ENCODE measurements at places on chromosomes 16 and 17.

- DNase-seq: no peak
Observed at GRCh38 chr17:83052241-83052564, 27.2 kb upstream of the METRNL start.

GRCh38 chr17:57253362-57254065 lies 2.8 kb upstream of the MSI2 start:
- no peak for DNase-seq

DNA sequence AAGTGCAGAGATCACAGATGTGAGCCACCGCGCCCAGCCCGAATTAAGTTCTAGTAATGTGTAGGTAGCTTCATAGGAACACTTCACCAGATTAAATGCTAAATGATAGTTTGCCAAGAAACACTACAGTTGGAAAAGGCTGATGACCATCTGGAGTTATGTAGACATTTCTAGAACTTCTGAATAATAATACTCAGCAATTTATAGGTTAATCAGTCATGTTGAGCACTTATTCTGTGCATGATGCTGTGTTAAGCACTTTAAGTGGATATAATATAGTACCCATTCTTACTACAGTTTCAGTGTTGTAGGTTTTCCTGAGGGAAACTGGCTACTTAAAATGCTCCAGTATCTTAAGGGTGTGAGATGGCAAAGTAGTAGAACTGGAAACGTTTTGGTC lies 45.2 kb downstream of the NUP93 start:
- no peak for DNase-seq

DNA sequence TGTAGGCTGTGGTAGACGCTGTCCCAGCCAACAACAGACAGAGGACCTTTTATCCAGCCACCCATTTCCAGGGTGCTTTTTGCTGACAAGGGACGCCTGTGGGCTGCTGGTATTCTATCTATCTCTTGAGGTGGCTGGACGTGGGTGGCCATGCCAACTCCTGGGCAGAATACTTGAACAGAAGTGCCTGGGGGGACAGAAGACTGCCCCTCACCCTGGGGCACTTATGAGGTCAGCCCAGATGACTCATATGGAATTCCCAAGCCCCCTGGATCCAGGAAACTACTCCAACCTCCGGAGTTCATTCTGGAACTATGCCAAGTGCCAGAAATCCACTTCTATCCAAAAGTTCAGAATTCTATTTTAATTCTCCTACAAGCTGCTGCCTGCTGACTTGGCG lies 61.3 kb downstream of the CDRT4 start:
- no peak for DNase-seq

DNA sequence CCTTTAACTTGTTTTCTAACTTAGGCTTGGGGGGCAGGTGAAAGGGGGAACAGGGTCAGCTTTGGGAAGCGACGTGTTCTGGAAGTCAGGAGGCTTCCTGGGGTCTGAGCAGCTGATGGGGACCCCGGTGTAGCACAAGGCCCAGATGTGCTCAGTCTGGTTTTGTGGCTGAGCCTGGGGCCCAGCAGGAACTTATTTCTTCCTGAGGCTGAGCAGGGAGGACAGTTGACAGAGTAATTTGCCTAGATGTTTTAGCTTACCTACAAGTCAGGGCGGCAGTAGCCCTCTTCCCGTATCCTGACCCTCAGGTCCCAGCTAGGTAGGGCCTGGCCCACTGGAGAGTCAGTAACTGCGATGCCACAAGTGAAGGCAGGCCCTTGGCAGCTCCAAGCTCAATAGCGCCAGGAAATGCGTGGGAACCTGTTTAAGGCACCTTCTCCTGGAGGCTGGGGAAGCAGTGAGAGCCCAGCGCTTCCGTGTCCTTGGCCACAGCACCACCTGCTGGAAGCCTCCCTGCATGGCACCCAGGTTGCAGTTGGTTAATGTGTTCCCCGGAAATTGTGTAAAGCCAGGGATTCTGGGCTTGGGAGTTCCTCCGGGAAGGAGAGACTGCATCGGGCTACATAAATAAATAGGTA lies 5.2 kb downstream of the CCR7 start:
- DNase-seq: peak; percentile 95

DNA sequence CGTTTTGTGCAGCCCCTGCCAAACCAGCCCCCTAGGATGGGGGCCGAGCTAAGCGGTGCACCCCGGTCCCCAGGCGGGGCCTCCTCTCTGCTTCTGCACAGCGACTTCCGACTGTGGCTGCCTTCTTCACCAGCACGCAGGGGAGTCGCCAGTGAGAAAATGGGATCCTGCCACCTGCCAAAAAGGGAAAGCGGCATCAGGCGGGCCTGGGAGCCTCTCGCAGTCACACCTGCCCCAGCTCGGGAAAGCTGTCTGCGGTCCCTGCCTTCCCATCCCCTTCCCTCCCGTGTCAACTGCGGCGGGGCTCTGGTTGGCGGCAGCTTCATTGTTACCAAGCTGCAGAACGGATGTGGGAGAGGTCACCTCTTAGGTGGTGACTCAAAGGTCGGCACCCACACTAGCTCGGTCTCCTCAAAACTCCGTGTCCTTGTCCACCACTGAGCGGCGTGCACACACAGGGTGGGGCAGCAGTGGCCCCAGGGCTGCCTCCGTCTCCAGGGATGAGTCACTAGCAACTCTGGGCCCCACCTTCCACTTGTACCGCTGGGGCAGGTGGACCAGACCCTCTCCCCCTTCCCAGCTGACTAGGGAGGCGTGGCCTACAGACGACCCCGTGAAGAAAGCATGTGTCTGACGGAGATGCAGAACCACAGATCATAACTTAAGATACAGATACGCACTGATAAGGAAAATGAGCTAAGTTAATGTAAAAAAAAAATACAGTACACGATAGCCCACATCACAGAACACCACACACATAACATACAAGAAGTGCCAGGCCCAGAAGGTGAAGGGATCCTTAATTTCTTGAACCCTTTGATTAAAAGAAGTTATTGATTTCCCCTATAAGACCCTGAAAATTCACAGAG lies 1.5 kb upstream of the PCYT2 start:
- no peak for DNase-seq

DNA sequence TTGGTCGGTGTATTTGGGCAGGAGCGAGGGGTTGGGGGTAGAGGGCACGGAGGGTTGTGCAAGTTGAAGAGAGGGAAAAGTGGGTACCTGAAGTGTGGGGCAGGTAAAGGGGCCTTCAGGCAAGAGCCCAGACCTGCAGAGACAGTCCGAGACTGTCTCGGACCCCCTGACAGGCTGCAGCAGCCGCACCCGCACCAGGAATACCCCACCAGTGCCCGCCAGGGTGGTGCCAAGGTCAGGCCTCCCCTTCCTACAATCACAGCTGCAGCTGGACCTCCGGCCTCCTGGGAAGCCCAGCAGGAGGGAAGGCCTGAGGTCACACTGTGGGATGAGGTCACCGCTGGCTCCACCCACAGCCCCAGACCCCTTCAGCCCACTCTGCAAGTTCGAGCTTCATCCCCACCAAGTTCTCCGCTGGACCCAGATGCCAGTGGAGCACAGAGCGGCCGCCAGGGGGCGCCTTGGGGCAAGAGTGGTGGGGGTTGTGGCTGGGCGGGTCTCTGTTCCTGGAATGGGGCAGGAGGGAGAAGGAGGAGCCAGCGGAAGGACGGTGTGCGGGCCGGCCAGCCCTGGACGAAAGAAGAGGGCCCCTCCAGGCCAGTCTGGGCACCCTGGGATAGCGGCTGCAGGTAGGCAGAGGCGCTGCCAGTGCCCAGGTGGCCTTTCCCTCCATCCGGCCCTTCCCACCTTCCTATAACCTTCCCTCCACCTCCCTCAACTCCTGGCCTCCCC lies at the start of gene HSD3B7:
Gene HSD3B7 (plus strand): TSS at position 539 of the 732 bp plus-strand sequence. CDS start 452 bp downstream, outside the sequence.
- DNase-seq: peak; percentile 94

GRCh38 chr16:50967827-50968612 lies 183.1 kb downstream of the SALL1 start:
- no peak for DNase-seq

GRCh38 chr16:19882646-19883045 lies 2.0 kb downstream of the GPRC5B start:
- DNase-seq: no peak

DNA sequence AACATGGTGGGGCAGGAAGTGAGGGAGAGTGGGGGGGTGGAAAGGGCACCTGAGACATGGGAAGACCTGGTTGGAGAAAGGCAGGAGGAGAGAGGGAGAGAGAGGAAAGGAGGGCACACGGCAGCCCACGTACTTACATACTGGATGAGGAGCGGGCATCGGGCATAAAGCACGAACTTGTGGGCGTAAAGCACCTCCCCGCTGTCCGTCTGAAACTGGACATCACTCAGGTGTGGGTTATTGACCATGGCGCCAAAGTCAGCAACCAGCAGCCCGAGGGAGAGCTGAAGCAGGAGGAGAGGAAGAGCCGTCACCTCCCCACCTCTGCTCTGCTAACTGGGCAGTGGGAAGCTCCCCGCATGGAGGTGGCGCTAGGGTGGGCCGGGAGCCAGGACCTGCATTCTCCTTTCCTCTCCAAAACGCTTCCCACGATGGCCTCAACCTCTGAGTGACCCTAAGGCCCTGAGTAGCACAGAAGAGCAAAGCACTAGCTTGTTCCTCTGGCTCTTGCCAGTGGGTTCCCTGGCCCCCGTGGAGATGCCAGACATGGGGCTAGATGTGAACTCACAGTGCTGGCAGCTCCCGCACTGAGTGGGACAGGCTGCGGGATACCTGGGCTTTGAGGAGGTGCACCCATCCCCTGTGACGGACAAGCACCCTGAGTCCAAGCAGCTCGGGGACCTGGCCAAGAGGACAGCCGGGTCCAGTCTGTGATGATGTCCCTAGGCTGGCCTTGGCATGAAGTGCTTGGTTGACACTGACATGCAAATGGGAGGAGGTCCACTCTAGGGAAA lies 16.9 kb downstream of the SLX4 start:
- DNase-seq: no peak

DNA sequence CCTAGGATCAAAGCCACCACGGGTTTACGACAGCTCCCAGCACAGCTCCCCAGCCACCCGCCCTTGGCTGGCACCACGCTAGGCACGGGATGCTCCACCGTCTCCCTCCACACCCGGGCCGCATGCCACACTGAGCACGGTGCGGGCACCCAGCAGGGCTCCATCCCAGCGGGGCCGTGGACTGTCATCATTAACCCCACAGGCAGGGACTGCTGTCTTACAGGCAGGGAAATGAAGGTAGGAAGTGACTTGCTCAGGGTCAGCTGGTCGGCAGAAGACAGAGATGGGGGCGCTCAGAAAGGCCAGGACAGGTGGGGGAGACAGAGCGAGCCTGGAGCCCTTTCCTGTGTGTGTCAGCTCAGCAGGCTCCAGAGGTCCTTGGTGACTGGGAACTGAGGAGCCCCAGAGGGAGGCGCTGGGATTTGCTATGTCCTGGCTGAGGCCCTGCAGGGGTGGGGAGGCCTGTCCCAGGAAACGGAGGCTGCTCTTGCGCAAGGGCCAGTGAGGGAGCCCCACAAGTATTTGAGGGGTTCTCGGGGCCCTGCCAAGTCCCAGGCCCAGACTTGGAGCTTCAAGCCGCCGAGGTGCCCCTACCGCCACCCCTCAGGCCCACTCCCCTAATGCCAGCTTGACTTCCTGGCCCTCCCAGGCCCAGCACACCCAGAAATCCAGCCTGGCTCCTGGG lies 3.2 kb downstream of the UBALD1 start:
- DNase-seq: no peak

DNA sequence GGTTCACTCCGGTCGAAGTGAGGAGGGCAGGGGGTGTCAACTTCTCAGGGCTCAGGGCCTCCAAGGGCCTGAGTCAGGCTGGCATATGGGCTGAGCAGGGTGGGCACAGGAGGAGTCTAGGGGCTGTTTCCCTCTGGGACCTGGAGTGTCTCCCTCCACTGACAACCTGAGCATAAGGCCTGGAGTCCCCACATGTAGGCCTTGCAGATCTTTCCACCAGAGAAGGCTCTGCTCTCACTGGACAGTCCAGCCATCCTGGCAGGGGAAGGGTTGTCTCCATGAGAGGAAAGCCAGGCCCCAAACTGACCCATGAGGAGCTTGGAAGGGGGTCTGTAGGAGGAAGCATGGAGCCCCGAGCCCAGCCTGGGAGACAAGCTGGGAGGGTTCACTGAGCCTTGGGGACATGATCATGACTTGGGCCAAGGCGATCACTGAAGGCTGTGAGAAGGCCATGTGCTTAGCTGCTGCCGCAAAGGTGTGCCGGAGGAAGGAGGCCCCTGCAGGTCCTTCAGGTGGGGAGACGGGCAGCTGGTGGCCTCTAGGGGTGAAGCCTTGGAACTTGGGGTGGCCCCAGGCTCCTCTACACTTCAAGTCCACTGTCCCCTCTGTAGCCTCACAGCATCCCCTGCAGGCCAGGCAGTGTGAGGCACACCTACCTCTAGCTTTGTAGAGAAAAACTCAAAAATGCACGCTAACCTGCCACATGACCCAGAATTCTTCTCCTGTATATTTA lies 9.9 kb downstream of the CMTM2 start:
- no peak for DNase-seq
